ENCODE measurements at places on chromosomes 1 and 21.

DNA sequence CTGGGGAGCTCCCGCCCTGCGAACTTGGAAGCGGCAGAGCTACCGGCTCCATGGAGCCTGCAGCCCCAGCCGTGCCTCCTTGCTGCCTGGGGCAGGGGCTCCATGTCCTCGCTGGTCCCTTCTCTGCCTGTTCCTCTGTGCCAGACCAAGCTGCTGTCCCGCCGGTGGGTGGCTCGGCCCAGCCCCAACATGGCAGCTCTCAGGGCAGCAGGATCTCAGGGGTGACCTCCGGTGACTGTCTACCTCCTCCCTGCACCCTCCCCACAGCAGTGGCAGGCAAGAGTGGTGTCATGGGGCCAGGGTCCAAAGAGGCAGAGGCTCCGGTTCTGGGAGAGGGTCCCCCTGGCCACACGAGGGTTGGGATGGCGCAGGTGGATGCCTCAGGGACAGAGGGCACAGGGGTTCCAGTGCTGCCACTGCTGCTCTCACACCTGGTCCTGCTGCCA is 45.8 kb downstream of the ATP6V1G3 start:
- no peak for DNase-seq

GRCh38 chr1:103266036-103266435 is 157.7 kb upstream of the COL11A1 start:
- no peak for DNase-seq

GRCh38 chr1:211789641-211790464 is 40.7 kb downstream of the LPGAT1 start:
- no peak for DNase-seq

GRCh38 chr1:38210021-38210894 is 163.7 kb upstream of the POU3F1 start:
- DNase-seq = no peak

GRCh38 chr1:97680894-97681293 is 239.9 kb downstream of the DPYD start:
- no peak for DNase-seq

DNA sequence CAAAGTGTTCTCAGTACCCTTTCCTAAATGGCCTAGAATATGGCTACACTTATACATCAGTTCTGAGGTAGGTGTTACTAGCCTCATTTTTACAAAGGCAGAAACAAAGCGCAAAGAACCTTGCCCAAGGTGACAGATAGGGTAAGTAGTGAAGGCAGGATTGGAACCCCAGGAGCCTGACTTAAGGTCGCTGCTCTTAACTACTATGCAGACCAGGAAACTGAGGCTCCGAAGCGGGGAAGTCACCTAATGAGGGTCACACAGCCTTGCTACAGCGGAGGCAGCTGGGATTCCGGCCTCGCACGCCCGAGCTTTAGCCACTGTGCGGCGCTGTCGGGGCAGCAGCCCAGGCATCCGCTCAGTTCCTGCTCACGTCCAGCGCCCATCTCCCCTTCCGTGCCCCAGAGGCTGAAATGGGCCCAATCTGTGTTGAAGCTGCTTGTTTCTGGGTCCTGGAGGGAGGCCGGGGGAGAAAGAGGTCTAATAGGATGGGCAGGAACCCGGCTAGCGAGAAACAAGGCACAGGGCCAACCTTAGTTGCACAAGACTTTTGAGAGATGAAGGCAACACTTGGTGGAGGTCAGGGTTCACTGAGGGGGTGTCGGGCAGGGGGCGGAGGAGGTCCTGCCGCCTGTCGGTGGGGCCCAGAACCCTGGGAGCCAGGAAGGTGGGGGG is 1.4 kb upstream of the FOXD2 start:
- DNase-seq = no peak

DNA sequence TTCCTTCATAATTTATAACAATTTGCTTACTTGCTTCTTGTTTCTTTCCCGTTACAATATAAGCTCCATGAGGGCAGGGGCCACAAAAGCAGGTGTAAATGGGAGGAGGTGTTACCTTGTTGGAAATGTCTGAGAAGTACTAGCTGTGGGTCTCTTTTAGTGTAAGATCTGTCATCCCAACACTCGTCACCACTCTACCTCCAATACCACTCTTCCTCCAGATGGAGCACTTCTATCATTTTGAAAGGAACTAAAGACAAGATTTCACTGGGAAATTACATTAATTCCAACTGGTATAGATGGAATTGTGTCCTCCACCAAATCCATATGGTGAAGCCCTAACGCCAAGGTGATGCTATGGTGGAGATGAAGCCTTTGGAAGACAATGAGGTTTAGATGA is 53.0 kb upstream of the CPLANE2 start:
- DNase-seq = no peak

Data from cortex of kidney (tissue), 1 donor.